B cell (primary cell): ENCODE measurements at places on chromosomes 16 and 17. TPM values are rescaled to one million over a fixed set of nuclear protein-coding genes. Genes with fewer than 3 reads are reported as not detected.

DNA sequence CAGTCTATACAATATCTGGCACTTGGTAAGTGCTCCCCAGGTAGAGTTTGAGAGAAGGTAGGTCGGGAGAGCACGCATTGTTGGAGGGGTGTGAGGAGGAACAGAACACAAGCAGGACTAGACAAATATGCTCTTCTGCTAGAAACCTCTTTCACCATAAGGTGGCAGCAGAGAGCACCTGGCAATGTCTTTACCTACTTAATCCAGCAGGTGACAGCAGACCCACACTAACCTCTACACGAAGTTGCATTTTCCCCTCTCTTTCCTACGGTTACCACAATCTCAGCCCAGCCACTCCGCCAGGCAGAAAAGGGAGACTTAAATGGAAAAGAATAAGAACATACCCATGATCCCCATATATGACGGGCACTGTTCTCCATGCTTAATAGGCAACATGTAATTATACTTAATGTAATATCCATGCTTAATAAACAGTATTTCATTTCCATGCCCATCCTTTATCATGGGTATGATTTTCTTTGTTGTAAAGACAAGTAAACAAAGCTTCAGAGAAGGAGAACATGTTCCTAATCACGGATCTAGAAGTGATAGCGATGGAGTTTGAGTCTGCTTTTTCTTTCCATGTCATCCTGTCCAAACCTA is 55.1 kb upstream of the CCL2 start:
- no peaks in the 10 kb centered on the region for H3K36me3 ChIP-seq
- peaks cover 7% of the 10 kb centered on the region for H3K27me3 ChIP-seq
- H3K4me1 ChIP-seq: no peaks in the 10 kb centered on the region
- peak; percentile 85 for DNase-seq
- no peak overlapping the region for H3K27ac ChIP-seq
- no peak overlapping the region for H3K4me3 ChIP-seq

GRCh38 chr16:65117811-65118448 is 3.9 kb downstream of the CDH11 start:
- DNase-seq: peak; percentile 20
- no peak overlapping the region for H3K27ac ChIP-seq
- no peaks in the 10 kb centered on the region for H3K4me1 ChIP-seq
- H3K36me3 ChIP-seq: no peaks in the 10 kb centered on the region

DNA sequence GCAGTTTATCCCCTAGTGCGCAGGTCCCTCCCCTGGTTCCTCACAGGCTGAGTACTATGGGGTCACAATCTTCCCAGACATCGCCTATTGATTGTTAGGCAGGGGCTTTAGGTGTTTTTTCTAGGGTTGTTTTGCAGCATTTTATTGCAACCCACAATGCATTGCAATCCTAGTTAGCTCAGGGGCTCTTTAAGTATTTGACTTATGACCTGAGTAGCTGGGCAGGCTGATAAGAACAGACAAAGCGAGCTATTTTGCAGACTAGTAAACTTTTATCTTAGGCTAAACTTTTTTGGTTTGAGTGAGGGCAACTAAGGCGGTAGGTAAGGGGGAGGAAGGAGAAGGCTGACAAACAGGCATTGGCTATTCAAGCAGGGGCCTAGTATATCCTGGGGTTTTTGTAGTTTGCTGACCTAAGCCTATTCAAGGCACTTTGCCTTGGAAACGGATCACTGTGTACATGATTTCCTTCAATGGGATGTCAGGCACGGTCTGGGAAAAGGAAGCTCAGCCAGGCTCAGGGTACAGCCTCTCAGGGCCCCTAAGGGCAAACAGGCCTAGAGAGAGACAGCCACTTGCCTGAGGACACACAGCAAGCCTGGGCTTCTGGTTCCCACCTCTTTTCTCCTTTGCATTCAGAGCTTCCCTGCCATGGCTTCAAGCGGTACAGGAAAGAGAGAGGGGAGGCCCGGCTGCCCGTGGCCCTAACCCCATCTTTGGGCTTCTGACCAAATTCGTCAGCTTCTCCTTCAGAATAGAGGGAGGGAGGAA is 6.4 kb downstream of the DRC7 start:
- DNase-seq: no peak
- no peak overlapping the region for H3K4me3 ChIP-seq
- H3K4me1 ChIP-seq: no peaks in the 10 kb centered on the region

DNA sequence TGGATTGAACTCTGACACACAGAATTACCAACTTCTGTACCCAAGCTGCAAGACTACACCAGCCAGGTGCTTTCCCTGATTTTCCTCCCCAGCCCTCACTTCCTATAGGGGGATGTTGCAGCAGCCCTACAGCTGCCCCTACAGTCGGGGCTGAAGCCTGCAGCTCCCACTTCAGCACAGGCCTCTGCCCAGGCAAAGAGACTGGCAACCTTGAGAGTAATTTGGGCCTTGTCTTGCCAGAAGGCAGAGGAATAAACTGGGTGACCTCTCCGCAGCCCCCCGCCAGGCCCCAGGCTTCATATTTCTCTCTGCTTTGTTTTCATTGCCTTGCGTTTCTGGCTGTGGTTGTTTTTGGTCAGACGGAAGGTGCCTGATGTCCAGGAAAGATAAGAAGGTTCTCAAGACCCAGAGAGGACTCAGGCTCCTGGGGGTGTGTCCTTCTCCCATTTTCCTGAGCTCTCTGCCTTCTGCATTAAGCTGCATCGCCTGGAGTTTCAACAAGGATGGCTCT is 32.0 kb downstream of the SLC6A4 start:
- H3K4me1 ChIP-seq: no peaks in the 10 kb centered on the region
- no peak overlapping the region for H3K4me3 ChIP-seq
- no peak for DNase-seq
- H3K27ac ChIP-seq: no peak overlapping the region
- no peaks in the 10 kb centered on the region for H3K36me3 ChIP-seq
- no peaks in the 10 kb centered on the region for H3K27me3 ChIP-seq

DNA sequence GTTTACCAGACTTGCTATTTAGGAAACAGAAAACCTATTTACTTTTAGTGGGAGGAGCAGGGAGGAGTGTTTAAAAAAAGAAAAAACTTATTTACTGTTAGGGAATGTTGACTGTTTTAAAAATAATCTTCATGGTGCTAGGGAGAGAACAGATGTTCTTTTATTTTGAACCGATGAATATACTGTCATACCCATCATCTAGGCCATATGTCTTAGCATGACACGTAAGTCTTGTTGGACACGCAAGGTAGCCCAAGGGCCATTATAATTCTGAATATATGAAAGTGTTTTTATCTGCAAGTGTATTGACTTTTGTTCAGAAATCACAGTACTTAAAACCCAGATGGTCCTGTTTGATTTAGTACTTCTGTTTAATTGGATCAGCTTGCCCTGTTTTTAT is 11.6 kb downstream of the WIPF2 start:
- H3K27ac ChIP-seq: no peak overlapping the region
- DNase-seq: no peak
- H3K4me3 ChIP-seq: no peak overlapping the region

DNA sequence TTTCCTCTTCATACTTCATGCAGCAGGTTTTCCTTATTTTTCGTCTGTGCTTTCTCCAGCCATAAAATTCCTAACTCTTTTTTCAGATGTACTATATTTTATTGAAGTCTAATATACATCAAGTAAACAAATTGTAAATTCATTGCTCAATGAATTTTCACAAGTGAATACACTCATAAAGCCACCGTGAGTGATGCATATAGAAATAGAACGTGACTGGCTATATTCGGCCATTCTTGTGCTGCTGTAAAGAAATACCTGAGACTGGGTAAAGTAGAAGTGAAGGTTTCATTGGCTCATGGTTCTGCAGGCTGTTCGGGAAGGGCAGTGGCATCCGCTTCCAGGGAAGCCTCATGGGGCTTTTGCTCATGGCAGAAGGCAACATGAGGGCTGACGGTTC is 868.4 kb upstream of the EEF2KMT start:
- DNase-seq: no peak
- H3K27me3 ChIP-seq: no peaks in the 10 kb centered on the region
- no peaks in the 10 kb centered on the region for H3K4me1 ChIP-seq
- no peak overlapping the region for H3K27ac ChIP-seq
- no peak overlapping the region for H3K4me3 ChIP-seq

DNA sequence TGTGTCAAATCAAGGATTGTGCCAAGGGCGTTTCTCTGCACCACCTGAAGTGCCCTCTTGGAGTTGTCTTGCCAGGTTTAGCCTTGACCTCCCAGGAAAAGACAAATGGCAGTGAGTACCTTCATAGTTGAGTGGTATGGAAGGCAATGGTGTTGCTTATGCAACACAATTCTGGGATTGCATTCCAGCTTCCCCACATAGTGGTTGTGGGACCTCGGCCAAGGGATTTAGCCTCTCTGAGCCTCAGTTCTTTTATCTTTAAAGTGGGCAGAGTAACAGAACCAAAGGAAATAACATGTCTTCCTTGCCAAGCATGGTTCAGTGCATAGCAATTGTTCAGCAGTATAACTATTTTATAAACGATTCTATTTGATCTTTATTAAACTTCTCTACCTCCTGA is 49.4 kb downstream of the CCDC42 start:
- H3K4me3 ChIP-seq: no peak overlapping the region
- DNase-seq: no peak
- no peaks in the 10 kb centered on the region for H3K4me1 ChIP-seq

GRCh38 chr17:79929257-79930061 is 90.2 kb upstream of the CBX4 start:
- peaks cover 24% of the 10 kb centered on the region for H3K27me3 ChIP-seq
- H3K4me3 ChIP-seq: no peak overlapping the region
- no peak for DNase-seq
- peaks cover 30% of the 10 kb centered on the region for H3K4me1 ChIP-seq
- H3K27ac ChIP-seq: no peak overlapping the region
- H3K36me3 ChIP-seq: no peaks in the 10 kb centered on the region

GRCh38 chr17:55161935-55162555 is 102.7 kb upstream of the HLF start:
- DNase-seq: no peak
- no peaks in the 10 kb centered on the region for H3K4me1 ChIP-seq
- H3K4me3 ChIP-seq: no peak overlapping the region

GRCh38 chr16:86018941-86019340 is 120.0 kb downstream of the IRF8 start:
- H3K27me3 ChIP-seq: no peaks in the 10 kb centered on the region
- no peak overlapping the region for H3K4me3 ChIP-seq
- peaks cover 26% of the 10 kb centered on the region for H3K4me1 ChIP-seq
- no peaks in the 10 kb centered on the region for H3K36me3 ChIP-seq
- DNase-seq: no peak

- peak; percentile 45 for DNase-seq
- no peaks in the 10 kb centered on the region for H3K27me3 ChIP-seq
- peak overlapping the region; percentile 36 for H3K4me3 ChIP-seq
- no peaks in the 10 kb centered on the region for H3K36me3 ChIP-seq
- peaks cover 45% of the 10 kb centered on the region for H3K4me1 ChIP-seq
- no peak overlapping the region for H3K27ac ChIP-seq
Measured at GRCh38 chr17:44970136-44970741, 2.1 kb upstream of the C1QL1 start.

GRCh38 chr17:81582341-81582740 is 30.2 kb upstream of the FAAP100 start:
- H3K36me3 ChIP-seq: peaks cover 2% of the 10 kb centered on the region
- no peak for DNase-seq
- H3K4me3 ChIP-seq: no peak overlapping the region
- H3K27me3 ChIP-seq: no peaks in the 10 kb centered on the region
- no peak overlapping the region for H3K27ac ChIP-seq

DNA sequence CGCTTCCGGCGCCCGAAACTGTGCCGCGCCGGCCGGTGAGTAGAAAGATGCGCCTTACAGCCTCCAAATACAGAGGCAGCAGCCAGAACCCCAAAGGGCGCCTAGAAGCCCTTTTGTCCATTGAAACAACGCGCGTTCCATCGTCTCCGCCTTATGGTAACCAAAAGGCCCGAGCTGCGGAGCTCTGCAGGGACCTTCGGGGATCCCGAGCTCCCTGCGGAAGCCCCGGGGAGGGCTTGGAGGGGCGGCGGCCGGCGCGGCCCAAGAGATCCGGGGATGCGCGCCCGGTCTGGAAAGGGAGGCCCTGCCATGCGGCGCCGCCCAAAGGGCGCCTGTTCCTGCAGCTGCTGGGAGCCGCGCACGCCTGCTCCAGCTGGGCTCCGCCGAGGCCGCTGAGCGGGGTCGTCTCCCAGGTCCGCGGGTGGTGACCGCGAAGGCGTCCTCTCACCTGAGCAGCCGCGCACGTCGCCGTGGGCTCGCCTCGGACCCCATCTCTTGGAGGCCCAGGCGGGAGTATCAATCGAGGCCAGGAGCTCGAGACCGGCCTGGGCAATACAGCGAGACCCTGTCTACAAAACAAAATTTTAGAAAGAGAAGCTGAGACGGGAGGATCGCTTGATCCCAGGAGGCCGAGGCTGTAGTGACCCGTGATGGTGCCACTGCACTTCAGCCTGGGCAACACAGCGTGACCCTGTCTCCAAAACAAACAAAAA is 742 bp upstream of the FBXO31 start:
- H3K4me1 ChIP-seq: peaks cover 57% of the 10 kb centered on the region
- H3K36me3 ChIP-seq: no peaks in the 10 kb centered on the region
- DNase-seq: no peak
- peak overlapping the region; percentile 82 for H3K27ac ChIP-seq
- no peaks in the 10 kb centered on the region for H3K27me3 ChIP-seq

GRCh38 chr17:17110520-17110919 is 68.3 kb downstream of the MPRIP start:
- peaks cover 71% of the 10 kb centered on the region for H3K4me1 ChIP-seq
- peak overlapping the region; percentile 74 for H3K27ac ChIP-seq
- no peak overlapping the region for H3K4me3 ChIP-seq
- DNase-seq: no peak
- no peaks in the 10 kb centered on the region for H3K27me3 ChIP-seq

GRCh38 chr17:7745748-7746470 is 28.4 kb downstream of the DNAH2 start:
- H3K36me3 ChIP-seq: no peaks in the 10 kb centered on the region
- H3K27me3 ChIP-seq: no peaks in the 10 kb centered on the region
- no peak overlapping the region for H3K27ac ChIP-seq
- H3K4me1 ChIP-seq: no peaks in the 10 kb centered on the region

DNA sequence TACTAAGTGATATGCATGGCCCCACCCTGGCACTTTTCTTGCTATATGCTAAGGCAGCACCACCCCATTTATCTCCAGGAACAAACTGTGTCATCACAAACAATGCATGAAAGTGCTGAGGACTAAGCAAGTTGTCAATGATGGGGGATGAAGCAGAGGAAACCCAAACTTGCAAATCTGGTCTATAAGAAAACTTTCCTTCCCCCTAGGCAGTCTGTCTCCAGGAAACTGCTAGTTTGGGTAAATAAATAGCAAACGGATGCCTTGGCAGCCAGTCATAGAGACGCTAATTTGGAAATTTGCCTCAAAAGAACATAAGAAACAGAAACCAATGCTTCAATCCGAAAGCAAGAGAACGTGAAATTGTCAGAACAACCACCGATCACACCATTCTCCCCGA is 5.6 kb upstream of the HSBP1 start:
- H3K4me3 ChIP-seq: no peak overlapping the region
- peak; percentile 42 for DNase-seq
- H3K36me3 ChIP-seq: no peaks in the 10 kb centered on the region
- peak overlapping the region; percentile 60 for H3K27ac ChIP-seq
- peaks cover 42% of the 10 kb centered on the region for H3K4me1 ChIP-seq
- no peaks in the 10 kb centered on the region for H3K27me3 ChIP-seq

USH1G gene
- not detected in 2 replicates for polyA plus RNA-seq

HDAC5 gene
- 99.8 and 107 TPM in 2 replicates for polyA plus RNA-seq

SYCE1L gene
- 0.46 and 0.65 TPM in 2 replicates for polyA plus RNA-seq

YBX2 gene
- polyA plus RNA-seq: 0.15 TPM in 1 of 2 replicates, not detected in the other

GRAP gene
- 78.7 and 93.2 TPM in 2 replicates for polyA plus RNA-seq

OTOP3 gene
- not detected in 2 replicates for polyA plus RNA-seq

TPSD1 gene
- polyA plus RNA-seq: not detected in 2 replicates

ZACN gene
- 0.35 and 0.45 TPM in 2 replicates for polyA plus RNA-seq

AARS1 gene
- 27.7 and 34.4 TPM in 2 replicates for polyA plus RNA-seq

NPIPB6 gene
- 2.1 and 2.3 TPM in 2 replicates for polyA plus RNA-seq

SDR42E2 gene
- polyA plus RNA-seq: 0.12 and 0.13 TPM in 2 replicates

NOG gene
- polyA plus RNA-seq: 0.16 TPM in 1 of 2 replicates, not detected in the other

KRT33A gene
- not detected in 2 replicates for polyA plus RNA-seq

TMC5 gene
- not detected in 2 replicates for polyA plus RNA-seq
